ENCODE measurements at places on chromosomes 5 and 9.

DNA sequence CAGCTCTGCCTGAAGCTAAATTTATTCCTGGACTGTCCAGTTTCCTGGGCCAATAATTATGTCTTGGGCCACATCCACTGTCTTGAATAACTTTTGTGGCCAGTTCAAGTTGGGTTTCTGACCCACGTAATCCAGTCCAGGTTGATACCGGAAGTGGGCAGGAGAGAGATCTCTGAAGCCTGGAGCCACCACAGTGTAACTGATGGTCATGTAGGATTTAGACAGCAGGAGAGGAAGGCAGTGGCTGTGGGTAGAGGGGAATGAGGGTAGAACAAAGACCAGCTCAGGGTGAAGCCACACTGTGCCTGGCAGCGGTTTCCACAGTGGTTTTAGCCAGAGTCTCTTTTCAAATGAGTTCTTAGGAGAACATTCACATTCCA, 30.2 kb downstream of the SH3PXD2B start:
- no peak for DNase-seq

DNA sequence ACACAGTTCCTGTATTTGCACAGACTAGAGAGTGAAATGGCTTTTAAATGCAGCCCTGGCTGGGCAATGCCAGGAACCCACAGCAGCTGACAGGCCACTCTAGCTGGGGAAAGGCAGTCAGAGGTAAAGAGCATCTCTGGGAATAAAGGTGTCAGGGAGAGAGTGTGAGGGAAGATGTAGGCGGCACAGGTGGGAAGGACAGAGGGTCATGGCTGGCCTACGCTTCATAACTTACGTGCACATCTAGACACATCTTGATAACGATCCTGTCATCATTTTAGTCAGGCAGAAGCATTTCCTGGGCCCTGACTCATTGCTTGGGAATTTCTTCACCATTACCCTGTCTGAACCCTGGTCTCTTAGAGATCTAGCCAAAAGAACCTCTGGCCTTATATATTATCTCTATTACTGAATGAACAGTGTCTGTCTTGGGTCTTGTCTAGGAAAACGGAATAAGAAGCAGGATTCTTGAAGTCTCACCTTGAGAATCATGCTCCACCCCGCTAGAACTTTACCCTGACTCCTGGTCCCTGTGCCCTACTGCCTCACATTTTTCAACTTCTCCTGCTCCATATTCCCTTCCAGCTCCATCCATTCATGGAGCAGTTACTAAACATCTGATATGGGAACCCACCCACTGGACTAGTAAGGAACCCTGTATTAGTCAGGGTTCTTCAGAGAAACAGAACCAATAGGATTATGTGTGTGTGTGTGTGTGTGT, 106.4 kb upstream of the ELL2 start:
- DNase-seq: no peak

GRCh38 chr5:109281136-109281690, 128.6 kb downstream of the PJA2 start:
- DNase-seq: no peak

- DNase-seq: no peak
Measured at GRCh38 chr5:89686081-89686765, 723.3 kb downstream of the CETN3 start.

- no peak for DNase-seq
Measured at GRCh38 chr9:5684101-5684500, 55.2 kb downstream of the RIC1 start.

- no peak for DNase-seq
Measured at GRCh38 chr9:122786338-122786737, 2.4 kb upstream of the OR5C1 start.

GRCh38 chr5:152462021-152462721, 57.1 kb upstream of the NMUR2 start:
- no peak for DNase-seq

DNA sequence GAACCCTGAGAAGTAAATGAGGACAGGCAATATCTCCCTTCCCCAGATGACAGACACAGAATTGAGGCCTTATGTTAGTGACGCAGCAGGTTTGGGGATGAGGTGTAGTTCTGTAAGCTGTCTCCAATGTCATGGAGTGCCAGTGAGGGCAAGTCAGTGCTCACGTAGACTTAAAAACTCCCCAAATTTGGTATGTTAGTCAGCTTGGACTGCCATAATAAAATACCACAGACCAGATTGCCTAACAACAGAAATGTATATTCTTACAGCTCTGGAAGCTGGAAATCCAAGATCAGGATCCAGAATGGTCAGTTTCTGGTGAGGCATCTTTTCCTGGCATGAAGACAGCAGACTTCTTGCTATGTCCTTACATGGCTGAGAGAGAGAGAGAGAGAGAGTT, 14.9 kb downstream of the FOXI1 start:
- DNase-seq: no peak

- DNase-seq: no peak
Measured at GRCh38 chr9:7653262-7653661, 146.3 kb downstream of the DMAC1 start.

GRCh38 chr9:128886211-128886891, 4.4 kb downstream of the LRRC8A start:
- no peak for DNase-seq

DNA sequence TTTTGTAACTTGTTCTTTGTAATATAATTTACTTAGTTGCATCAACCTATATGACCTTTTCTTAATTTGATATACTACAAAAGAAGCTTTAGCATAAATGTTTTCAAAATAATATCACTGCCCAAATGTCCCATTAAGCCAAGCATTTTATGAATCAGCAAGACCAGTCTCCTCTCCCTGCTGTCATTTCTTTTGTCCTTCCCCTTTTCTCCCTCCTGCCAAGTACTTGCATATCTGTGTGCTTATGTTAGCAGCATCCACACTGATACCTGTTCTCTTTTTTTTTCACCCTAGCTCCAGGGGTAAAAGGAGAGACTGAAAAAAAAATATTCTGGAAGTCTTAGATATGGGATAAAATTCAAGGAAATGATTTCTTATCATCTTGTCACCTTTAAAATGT, 69.7 kb downstream of the ZSWIM6 start:
- DNase-seq: no peak

DNA sequence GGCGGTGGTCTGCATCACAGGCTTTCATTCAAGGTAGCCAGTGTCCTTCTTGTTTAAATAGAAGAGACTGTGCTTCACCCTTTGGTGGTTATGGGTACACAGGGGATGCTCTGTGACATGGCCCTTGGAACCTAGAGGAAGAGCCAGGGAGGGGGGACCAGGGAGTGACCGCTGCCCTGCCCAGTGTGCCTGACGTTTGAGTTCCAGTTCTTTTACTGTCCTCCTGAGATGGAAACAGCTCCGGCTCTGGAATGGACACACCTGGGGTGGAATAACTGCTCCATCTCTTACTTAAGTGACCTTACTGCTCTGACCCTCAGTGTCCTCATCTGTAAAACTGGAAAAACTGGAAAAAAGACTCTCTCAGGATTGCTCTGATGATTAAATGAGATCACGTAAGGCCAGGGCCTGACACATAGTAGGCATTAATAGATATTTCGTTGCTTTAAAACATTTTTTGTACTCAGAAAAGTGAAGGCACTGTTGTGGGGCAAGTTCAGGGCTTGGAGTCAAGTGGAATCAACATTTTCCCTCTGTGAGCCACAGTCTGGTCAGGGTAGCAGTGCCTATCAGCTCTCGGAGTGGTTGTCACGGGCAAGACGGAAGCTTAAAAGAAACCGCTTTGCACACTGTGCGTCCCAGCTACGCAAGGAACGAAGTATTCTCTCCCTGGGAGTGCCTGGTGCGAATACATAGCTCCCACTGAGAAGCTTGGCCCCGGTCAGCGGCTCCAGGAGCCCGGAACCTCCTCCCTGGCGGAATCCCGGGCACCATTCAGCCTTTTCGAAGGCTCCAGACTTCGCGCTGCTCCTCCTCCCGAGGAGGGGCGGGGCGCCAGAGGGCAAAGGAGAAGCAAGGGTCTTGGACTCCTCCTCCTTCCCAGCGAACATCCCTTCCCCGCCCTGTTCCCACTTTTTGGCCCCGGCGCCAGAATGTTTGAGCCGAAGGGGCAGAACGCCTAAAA, 5.8 kb downstream of the POU4F3 start:
- DNase-seq: no peak

DNA sequence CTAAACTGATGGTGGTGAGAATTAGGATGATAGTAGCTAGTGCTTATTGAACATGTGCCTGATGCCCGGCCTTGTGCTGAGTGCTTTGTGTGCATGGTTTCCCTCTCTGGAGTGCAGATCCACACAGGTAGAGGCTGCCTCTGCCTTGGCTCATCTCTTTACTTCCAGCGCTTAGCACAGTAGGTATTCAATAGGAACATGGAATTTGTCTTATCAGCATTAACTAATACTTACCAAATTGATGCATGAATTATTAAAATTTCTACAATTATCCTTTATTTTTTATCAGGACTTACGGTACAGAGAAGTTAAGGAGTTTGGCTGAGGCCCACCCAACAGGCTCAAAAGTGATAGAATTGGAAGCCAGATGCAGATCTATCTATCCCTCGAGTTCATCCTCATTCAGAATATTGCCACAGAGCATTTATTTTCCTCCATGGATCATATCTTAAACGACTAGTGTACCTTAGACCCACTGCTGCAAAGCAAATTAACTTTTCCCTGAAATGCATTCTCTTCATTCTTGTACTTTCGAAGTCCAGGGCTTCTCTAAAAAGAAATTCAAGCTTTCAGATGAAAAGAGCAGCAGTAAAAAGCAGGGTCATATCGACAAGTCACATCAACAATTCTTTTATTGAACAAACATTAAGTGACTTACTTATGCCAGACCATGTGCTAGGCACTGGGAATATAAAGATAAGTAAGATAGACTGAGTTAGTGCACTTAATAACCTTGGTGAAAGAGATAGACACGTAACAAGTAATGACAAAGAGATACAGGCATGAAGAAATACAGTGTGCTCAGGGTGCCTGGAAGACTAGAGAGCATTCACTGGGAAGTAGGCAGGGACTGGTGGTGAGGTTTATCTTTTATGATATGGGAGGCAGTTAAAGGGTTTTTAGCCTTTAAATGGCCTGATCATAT, 290.0 kb downstream of the ARRDC3 start:
- DNase-seq: no peak

DNA sequence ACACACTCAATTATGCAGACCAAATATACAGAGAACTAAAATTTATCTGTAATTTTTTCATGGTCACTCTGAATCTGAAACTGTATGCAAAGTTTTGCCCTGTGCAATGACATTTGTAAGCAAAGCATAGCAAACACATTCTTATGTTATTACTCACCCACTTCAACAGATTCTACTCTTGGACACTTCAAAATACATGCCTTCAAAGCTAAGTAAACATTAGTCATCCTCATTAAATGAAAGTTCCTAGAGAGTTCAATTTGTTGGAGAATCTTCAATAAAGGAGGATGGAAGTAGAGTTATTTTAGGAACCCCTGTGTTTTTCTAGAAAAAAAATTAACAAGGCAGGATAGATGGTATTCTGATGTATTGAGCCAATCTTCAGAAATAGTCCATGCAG, 639.7 kb upstream of the C9orf72 start:
- DNase-seq: no peak

DNA sequence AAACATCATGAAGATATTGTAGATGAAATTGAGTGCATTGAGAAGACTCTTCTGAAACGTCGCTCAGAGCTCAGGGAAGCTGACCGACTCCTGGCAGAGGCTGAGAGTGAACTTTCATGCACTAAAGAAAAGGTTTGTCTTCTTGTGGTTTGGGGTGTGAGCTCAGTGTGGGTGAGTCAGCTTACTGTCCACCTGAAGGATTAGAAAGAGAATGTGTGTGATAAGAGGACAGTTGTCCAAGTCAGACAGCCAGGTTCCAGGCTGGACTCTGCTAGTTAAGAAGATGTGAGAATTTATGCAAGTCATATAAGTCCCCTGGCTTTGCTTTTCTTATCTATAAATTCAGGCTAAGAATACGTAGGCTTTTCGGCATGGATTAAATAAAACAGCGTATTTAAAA, 46.9 kb downstream of the RAB14 start:
- DNase-seq: no peak

All from CD4-positive, alpha-beta T cell treated with Interleukin-2 at 100 ng/mL for 4 hours (primary cell).